Dermis blood vessel endothelial cell (primary cell): ENCODE measurements at places on chromosomes 7 and 10.

DNA sequence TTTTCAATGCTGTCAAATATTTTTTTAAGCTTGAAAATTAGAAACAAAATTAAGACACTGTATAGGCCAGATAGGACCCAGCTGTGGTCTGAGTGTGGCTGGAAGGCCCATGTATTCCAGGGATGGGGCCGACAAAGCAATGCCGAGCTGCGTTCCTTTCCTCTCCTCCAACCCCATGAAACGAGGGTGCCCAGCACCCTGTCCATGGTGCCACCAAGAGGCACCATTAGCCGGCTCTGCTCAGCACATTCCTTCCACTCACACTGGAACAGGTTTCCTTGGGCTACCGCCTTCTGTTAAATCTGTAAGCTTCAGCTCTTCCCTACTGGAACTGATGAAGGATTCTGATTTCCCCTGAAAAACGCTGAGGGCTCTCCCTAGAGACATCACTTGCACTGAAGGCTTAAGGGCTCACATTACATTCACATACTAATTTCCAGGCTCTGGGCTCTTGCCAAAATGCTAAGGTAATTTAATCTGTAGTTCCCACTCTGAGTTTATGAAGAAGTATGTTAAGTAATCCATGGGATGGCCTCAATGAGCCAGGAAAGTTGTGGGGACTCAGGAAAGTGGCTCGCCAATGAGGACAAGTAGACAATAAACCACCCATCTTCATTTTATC, 73.7 kb upstream of the CAMK2B start:
- DNase-seq, result peak; percentile 41

- DNase-seq, result no peak
Measured at GRCh38 chr10:79482741-79483140, 29.6 kb upstream of the EIF5AL1 start.

DNA sequence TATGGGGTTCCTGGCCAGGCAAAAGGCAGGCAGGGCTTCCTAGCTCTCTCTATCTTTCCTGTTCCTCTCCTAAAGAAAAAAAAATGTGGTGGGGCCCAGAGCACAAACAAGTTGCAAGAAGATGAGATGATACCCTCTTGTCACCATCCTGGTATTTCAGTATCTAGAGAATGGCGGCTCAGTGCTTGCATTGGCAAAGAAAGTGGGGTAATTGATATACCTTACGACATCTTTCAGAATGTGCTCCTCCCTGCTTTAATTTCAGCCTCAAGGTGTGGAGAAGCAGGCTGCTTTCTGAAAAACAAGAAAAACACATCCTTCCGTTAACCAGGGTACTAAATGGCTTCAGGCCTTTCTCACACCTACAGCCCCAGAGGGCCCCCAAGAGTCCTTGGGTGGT, 34.5 kb upstream of the CUX1 start:
- no peak for DNase-seq

DNA sequence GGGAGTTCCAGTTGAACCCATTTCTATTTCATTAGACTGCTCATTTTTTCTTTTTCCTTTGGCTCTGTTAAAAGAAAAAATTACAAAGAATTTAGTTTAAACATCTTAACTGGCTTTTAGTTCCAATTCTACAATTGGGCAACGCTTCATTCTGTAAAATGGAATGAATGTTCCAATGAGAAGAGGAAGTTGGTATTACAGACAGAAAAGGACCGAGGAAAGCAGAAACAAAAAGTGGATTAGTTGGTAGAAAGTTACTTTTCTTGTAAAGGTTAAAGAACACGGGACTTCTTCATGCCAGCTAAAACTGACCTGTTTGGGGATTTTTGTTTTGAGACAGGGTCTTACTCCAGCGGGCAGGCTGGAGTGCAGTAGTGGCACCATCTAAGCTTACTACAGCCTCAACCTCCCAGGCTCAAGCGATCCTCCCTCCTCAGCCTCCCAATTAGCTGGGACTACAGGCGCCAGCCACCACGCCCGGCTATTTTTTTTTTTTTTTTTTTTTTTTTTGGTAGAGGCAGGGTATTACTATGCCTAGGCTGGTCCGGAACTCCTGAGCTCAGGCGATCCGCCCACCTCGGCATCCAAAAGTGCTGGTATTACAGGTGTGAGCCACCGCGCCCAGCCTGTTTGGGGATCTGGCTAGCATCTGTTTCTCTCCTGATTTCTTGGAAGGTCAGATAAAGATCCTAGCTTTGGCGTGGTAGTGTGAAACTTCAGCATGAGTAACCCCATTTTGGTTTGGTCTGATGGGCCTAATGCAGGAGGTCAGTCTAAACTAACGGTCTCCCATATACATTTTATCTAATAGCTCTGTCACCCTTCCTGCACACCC, 1.3 kb upstream of the VDAC2 start:
- no peak for DNase-seq

- DNase-seq, result no peak
Measured at GRCh38 chr10:33553748-33554571, 219.5 kb upstream of the NRP1 start.

GRCh38 chr7:152462995-152463708, 27.3 kb upstream of the KMT2C start:
- peak; percentile 61 for DNase-seq

DNA sequence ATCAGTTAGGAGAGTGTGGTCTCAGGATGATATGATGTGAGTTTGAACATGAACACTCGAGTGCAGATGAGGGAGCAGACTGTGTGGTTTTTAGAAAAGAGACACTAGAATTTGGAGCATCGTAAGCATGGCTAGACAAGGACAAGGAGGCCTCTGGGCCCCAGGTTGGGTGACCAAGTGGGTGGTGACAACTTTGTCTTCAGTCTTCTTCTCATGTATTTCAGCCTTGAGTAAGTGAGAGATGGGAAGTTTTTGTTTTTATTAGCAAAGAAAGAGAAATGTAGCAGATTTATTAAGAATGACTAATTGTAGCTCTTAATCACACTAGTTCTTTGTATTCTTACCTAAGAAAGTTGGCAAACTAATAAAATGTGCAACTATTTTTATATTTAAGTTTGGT, 16.3 kb downstream of the TES start:
- DNase-seq, result no peak

DNA sequence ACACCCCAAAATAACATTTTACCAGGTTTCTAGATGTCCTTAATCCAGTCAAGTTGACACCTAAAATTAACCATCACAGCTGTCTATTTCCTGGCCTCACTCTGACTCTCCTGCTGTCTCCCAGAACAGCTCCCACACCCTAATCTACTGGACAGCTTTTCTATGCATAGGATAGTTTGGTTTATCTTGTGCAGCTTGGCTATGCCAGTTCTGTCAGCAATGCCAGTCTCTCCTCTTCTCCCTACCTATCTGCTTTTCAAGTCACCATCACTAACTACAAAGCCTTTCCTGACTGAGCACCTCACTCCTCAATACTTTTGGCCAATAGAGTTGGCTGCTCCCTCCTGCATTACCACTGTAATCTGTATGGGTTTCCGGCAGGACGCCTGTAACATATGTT, 5.0 kb downstream of the NCOA4 start:
- DNase-seq, result no peak

DNA sequence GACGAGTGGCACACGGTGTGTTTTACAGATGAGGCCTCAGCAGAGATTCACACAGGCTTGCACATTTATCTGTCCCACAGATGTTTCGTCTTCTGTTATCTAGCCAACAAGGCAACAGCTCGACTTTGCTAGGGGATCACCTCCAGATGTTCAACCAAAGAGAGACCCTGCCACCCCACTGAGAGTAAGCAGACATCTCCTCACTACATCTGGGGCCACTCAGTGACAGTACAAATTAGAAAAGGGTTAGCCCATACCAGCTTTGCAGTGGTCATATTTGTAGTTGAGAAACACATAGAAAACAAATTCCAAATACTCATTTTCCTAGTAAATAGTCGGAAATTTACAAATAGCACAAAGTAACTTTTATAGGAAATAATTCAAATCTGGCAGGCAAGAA, 164.2 kb downstream of the HDAC9 start:
- DNase-seq, result no peak

- no peak for DNase-seq
Measured at GRCh38 chr10:665579-666091, 23.8 kb downstream of the DIP2C start.

DNA sequence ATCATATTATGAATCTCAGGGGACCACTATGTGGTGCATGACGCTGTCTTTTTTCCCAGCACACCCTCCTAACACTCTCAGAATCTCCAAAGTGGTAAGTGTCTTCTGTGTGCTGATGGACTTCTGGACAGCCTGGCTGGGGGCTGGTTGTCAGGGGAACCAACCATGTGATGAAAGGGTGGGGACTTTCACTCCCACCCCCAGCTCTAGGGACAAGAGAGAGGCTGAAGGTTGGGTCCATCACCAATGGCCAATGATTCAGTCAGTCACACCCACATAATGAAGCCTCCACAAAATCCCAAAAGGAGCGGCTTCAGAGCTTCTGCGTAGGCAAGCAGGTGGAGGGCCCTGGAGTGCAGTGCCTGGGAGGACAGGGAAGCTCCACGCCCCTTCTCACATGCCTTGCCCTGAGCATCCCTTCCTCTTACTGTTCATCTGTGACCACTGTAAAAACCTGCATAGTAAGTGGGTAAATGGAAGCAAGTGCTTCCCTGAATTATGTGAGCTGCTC, 44.6 kb downstream of the RASGEF1A start:
- no peak for DNase-seq

GRCh38 chr7:123533929-123534382, 439 bp downstream of the IQUB start:
- DNase-seq, result no peak

GRCh38 chr10:29482591-29483431, 152.0 kb downstream of the SVIL start:
- peak; percentile 32 for DNase-seq

- no peak for DNase-seq
Measured at GRCh38 chr7:116491887-116492653, 7.5 kb upstream of the CAV2 start.

DNA sequence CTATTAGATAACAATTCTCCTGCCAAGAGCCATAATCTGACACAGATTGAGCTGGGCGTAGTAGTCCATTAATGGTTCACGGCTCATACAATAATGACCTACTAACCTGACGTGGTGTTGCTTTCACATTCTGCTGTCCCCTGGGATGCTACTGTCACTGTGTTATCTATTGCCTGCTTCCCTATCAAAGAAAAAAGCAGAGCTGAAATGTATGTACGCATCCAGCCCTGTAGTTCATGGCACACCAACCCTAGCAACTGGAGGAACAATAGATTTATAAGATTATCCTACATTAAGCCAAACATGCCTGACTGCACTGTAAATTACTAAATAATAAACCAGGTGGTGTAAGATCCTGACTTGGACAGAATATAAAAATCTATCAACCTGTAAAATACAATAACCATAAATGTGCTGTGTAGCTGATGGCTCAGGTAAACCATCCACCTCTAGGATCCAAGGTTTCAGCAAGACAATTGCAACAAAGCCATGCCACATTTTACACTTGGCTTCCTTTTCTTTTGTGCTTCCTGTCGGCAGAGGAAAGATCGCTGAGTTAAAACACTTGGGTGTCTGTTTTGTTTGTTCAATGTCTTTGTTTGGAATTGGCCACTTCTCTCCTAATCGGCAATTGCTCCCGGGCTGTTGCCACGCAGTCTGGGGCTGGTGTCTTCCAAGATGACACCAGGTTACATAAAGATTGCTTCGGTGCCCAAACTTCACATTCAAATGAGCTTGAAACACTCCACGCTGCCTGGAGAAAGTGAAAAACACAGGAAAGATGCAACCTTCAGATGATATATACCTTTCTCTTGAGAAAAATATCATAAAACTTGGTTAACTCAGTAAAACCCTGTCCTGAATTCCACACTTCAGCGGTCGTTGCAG, 143.9 kb upstream of the MGMT start:
- DNase-seq, result no peak

DNA sequence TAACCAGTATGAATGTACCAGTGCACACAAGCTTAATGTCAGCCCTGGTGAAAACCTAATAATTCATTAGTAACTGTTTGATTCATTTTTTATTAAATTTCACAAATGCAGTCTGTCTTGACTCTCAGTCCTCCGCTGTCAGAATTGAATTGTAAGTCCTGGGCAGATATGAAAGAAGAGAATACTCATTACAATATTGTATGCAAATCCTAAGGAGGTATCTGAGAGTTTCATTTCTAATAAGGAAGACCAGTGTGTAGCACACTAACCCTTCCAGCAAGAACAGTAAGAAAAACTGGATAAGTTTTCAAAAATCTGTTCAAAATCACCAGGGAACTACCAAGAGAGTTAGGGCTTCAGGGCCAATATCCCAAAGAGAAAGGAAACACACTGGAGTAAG, 652.1 kb downstream of the SUGCT start:
- DNase-seq, result no peak

DNA sequence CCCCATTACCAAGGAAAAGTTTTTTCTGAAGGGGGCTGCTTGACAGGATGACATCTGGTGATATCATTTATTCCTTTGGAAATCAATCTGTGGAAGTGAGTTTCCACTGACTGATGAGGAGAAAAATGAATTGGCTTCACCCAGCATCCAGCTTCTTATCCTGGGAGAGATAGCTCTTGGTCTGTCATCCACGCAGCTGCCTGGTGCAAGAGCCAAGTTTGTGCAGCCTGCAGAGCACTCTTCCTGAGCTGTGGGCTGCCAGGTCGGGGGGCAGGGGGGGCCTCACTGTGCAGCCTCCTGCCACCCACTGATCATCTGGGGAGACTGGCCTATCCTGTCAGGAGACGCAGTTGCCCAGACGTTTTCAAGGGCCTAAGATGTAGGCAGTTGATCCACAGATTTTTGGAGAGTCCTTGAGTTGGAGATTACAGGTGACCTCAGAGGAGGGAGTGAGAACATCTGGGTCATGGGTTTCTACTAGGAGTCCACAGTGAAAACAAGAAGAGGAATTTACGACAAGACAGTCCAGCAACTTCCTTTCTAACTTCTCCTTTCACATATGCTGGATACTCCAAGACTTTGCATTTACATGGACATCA, 75.4 kb downstream of the EGFR start:
- no peak for DNase-seq

DNA sequence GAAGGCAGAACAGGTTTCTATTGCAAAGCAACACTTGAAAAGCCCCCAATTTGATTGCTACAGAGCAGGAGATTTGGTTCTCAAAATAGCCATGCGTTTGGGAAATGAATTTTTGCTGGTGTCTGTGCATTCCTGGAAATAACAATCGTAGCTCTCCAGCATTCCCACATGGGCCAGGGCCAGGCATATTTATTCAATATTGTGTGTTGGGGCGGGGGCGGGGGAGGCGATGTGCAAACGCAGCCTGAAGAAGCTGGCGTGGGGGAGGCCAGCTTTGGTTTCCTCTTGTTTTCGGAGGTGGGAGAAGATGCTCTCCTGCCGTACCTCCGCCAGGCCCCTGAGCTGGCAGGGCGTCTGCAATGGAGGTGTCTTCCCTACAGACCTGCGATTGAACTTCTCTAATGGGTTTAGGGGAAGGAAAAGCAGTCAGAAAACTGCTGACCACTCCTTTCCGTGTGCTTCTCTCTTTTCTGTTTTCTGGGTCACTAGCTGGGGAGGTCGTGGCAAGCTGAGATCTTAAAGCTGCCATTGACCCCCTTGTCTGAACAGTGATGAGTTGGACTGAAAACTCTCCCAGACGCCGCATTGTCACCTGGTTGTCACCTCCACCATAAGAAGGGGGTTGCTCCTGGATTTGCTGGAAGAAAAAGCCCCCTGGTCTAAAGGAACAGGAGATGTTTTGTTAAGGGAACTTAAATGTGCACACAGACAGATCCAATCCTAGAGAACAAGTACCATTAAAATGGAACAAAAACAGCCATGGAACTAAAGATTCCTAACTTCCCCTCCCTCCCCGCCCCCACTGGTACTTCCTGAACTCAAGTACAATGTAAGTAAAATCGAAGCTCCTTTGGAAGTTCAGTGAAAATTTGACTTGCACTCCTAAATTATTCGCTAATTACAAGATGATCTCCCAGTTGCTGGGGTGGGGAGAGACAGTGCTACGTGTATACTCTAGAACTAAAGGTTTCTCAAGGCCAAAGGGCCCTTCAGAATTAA, 56.4 kb upstream of the HABP2 start:
- no peak for DNase-seq

GRCh38 chr10:33047655-33048054, 89.6 kb upstream of the ITGB1 start:
- no peak for DNase-seq
